ENCODE measurements at places on chromosomes 2 and 18.

DNA sequence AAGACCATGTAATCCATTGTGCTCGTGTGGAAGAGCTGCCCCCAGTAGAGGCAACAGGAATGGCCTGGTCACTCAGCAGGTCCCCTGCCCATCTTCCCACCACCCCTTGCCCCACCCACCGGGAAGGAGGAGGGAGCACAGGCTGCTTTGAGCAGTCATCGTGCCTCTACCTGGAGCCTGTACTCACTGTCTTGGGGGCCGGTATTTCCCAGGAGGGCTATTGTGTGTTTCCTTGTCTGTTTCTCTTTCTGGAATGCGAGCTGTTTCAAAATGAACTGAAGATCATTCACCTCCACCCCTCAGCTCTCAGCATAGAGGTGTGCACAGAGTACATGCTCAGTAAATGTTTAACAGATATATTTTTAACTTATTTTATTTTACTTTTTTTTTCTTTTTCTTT, 7.7 kb upstream of the AMMECR1L start:
- DNase-seq: no peak

DNA sequence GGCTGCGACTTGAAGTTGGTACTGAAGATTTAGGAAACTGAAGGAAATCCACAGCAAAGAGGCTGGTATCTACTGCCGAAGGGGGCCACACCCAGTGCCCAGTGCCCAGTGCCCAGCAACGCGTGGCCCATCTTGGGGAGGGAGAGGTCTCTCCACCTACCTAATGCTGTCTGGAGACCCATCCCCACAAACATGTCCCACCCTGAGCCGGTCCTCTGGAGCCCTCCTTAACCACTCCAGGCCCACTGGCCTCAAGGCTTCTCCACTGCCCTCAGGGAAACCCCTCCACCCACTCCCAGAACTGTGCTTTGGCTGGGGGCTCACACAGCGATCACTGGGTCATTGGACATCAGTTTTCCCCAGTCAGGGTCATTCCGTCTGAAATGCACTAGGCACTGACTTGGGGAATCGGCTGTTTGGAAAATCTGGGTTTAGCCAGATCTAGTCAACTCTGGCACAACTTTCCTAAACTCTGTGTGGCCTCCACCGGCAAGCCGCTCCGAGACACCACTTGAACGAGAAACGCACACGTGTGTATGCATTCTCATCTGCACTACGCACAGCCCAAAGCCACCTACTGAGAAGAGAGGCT, 20.1 kb downstream of the GPR55 start:
- DNase-seq: no peak

DNA sequence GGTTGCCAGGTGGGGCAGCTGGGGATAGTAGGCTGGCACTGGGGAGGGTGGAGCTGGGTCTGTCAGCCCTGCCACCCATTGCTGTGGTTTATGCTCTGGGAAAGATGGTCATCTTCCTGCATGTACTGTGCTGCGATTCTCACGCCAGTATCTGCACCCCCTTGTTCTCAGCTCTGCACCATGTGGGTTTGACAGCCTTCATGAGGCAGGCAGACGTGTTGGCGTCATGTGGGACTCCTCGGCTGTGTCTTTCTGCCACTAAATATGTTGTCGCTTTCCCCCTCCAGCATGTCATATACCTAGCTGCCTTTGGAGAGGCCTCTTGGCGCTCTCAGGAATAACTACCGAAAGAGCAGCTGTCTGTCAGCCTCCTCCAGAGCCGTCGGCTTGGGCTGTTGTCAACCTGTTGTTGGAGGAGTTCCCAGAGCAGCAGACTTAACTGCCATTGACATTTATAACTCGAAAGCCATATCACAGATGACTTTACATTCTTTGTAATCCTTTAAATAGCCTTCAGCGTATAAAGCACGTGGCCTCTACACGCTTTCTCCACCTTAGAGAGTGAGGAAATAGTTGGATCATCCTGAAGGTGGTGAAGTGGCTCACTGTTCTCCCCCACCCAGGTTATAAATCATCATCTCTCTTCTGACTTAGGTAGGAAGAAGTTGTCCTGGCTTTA, 80.4 kb upstream of the MGAT5 start:
- DNase-seq: no peak

- DNase-seq: no peak
Observed at GRCh38 chr2:179911569-179911968, 50.2 kb upstream of the ZNF385B start.

- DNase-seq: no peak
Observed at GRCh38 chr2:30465171-30465545, 18.1 kb downstream of the LCLAT1 start.

- no peak for DNase-seq
Observed at GRCh38 chr2:215760557-215760956, 252.8 kb downstream of the MREG start.

DNA sequence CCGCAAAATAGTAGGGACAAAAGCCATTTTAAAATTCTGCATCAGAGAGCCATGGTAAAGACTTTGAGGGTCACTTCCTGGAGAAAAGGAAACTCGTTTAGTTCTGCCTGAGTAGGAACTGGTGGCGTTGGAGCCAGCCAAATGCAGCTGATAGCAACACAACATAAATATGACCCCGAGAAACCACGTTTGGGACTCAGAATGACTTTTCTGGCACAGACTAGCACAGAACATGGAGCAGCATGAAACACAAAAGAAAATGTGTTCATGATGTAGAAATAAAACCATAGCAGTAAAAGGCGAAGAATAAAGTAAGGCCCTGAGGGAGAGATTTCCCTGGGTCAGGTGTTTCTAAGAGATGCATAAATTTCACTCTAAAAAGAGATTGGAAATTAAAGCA, 149.2 kb upstream of the KLHL29 start:
- no peak for DNase-seq

DNA sequence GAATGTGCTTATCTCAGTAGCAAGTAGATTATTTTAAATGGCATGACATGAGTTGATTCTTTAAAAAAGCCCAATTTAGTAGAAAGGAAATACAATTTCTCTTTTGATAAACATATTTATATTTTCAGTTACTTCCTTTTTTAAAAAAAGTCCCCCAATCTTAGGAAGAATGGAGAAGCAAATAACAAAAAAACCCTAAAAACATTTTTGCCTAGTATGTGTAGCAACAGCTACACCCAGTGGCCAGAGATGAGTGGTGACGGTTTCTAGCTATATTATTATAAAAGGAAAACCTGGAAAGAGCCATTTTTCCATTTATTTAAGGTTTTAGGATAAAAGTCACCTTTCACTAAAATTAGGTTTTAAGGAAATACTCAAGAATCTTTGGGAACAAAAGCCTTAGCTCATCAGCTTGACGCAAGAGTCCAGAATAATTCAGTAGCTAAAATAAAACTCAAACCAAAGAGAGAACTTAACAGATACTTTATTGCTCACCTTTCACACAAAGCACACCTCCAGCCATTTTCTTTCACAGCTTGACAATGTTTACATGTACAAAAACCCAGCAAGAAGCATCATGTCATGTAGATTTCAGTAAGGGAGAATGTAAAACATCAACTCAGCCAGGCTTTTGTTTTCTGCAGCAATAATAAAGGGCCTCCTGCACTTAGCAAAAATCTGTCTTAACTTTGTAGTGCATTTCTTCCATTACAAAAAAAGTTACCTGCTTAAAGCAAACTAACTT, 15.7 kb downstream of the FAM98A start:
- no peak for DNase-seq

DNA sequence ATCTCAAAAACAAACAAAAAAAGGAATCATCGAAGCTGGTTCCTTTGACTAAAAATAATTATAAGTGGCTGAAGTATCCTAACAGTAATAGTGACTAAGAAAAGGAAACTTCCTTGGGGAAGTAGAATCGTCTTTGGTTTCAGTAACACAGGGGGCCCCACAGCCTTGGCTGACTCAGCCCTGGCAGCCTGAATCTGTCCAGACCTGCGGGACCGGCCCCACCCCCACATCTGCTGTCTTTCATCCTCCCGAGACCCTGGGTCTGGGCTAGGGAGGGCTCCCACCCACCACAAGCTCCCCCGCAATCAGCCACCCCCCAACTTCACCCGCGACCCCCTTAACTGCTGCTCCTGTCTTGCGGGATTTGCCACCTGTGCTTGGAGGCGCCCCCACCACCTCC, 1452.6 kb upstream of the ACVR2A start:
- DNase-seq: no peak

DNA sequence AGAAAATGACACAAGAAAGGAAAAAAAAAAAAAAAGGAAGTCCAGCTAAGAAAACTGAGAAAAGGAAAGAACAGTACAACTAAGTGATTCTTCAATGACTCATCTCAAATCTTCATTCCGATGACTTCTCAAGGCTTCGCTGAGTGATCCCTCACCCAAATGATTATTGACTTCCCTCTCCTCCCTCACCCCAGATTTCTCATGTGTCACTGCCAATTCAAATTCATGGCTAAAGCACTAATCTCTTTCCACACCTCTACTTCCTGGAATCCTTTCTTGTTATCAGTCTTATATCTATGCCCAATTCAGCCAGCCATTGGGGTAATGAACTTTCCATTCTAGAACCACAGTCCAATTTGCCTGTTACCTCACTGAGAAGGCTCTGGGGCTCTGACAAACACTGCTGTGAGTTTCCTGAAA, 7.2 kb upstream of the ABCB11 start:
- DNase-seq: no peak

GRCh38 chr2:181123798-181124231, 143.4 kb downstream of the UBE2E3 start:
- DNase-seq: no peak

DNA sequence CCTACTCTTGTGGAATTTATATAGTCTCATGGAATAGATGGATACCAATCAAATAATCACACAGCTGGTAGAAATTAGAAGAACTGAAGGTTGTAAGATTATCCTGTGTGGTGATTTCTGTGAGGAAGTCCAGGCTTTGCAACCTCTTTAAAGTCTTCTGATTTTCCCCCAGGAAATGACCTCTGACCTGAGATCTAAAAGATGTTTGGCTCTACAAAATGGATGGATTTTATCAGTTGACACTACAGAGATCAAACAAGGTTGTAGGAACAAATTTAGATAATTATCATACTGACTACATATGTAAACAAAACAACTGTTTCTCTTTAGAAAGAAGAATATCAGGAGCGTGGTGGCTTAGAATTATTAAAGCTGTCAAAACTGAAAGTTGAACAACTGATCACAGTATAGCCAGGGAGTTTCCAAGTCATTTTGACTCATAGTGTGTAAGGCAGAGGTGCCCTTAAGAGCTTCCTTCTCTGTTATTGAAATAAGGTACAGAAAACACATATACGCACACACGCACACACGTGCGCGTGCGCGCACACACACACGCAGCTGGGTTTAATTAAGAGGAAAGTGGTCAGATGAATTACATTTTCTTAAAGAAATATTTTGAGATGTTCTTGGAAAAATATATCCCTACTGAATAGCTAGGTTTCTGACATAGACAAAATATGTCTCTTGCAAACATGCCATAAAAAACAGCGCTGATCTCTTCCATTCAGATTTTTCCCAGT, 35.5 kb upstream of the PELI1 start:
- no peak for DNase-seq

DNA sequence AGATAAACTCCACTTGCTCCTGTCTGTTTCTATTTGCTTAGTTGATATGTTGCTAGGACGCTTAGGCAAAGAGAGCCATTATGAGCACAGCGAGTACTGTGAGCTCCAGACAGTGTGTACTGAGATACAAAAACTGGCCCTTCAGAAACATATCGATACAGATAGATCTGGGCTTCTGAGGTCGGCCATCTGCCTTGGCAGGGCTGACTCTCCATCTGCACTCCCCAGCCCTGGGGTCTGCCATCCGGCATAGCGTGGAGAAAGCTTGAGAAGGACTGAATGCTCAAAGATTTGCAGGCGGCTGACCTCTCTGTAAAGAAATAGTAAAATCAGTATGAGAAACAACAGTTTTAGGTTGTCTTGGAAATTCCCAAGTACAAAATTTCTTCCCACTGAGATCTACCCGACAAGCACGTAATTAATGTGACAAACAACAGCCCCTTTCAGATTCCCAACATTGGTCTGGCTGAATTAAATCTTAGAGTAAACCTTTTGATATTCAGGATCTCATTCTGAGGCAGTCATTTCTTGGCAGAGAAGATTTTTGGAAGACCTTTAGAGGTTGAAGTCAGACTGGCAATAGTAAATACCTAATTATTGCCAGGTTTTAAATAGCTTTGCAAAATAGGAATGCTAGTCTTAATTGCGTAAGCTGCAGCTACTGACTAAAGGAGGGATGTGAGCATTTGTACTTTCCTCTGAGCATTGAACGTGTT, 127.4 kb downstream of the CHST9 start:
- no peak for DNase-seq

DNA sequence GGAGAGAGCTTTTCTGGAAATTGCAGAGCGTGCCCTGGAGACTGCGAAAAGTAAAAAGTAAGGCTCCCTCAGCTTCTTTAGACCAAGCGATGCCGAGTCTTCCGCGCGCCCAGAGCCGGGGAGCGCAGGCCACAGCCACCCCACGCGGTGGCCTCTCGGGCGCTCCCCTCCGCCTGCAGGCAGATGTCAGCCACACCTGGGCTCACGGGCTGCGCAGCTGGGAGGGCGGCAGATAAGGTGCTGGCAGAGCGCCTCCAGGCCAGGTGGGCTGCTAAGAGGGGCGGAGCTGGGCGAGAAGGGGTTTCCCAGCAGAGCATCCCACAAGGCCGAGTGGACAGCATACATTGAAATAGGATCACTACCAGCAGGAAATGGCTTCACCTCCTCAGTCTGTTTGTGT, 81.7 kb downstream of the ARHGEF4 start:
- no peak for DNase-seq

GRCh38 chr2:94997981-94998930, 27.3 kb upstream of the MAL start:
- DNase-seq: no peak

- DNase-seq: no peak
Observed at GRCh38 chr2:186551323-186552050, 38.4 kb upstream of the ITGAV start.

GRCh38 chr2:88838165-88838635, 146.7 kb downstream of the RPIA start:
- no peak for DNase-seq

- peak; percentile 57 for DNase-seq
Observed at GRCh38 chr18:8367217-8367988, 241.8 kb upstream of the RAB12 start.

DNA sequence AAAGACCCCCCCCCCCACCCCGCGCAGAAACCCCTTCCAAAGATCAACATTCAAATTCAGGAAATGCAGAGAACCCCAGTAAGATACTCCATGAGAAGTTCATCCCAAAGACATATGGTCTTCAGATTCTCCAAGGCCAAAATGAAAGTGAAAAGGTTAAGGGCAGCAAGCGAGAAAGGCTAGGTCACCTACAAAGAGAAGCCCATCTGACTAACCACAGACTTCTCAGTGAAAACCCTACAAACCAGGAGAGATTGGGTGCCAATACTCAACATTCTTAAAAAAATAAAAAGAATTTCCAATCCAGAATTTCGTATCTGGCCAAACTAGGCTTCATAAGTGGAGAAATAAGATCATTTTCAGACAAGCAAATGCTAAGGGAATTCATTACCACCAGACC, 175.2 kb downstream of the RND3 start:
- no peak for DNase-seq

- DNase-seq: no peak
Observed at GRCh38 chr2:202064171-202064880, 8.7 kb upstream of the KIAA2012 start.

DNA sequence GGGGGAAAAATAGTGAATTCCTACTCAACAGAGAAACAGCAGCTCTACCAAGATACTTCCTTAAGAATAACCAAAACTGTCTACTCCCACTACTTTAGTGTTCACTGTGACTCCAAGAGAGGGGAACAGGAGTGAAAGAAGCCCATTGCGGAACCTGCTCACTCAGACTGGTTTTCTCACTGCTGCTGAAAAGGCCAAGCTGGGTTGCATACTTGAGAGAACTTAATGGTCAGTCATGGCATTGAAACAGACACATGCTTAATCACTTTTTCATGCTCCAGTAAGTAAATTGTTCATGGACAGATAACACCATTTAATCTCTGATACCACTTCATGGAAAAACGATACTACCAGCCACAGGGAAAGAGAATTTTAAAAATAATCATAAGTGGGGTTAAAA, 35.7 kb upstream of the SLC8A1 start:
- DNase-seq: no peak
